Tongue (tissue), 3 donors: ENCODE measurements at places on chromosomes 5 and 9.
A peak's percentile ranks its signal among the peaks of the same experiment; 100 is the strongest.

GRCh38 chr5:3041001-3041400 lies 289.5 kb upstream of the IRX2 start:
- DNase-seq = peak; percentile 6

GRCh38 chr5:89342106-89342876 lies 459.3 kb upstream of the MEF2C start:
- peak; percentile 34 for DNase-seq

- no peak for DNase-seq
Measured at GRCh38 chr5:146921225-146921624, 42.7 kb upstream of the PPP2R2B start.

DNA sequence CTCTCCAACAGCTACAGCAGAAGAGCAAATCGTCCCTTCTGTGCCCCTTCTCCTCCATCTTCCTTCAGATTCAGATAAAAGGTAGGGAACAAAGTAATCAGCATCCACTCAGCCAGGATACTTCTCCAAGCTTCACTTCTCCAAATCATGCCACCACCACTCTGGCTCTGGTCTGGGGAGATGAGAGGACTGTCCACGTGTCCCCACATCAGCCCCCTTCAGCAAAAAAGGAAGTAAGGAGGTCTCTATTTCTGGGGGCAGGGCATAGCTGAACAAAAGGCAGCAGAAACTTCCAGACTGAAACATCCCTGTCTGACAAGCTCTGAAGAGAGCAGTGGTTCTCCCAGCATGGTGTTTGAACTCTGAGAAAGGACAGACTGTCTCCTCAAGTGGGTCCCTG lies 116.9 kb downstream of the C5orf15 start:
- no peak for DNase-seq

GRCh38 chr5:146218168-146218567 lies 14.8 kb downstream of the RBM27 start:
- no peak for DNase-seq

DNA sequence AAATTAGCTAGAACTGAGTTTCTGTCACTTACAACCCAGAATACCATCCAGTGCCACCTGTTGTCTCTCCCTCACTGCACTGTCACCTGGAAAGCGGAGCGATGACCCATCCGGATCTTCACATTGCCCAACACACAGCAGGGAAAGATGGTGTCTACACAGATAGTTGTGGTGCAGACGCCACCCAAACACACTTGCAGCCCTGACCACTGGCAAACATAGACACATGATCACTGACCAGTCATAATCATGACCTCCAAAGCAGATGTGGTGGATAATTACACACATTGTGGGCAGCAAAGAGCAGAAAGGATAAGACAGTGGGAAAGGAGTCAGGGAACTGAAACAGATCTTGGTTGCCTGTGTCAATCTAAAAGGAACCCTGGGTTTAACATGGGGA lies 64.7 kb downstream of the GABBR2 start:
- no peak for DNase-seq

DNA sequence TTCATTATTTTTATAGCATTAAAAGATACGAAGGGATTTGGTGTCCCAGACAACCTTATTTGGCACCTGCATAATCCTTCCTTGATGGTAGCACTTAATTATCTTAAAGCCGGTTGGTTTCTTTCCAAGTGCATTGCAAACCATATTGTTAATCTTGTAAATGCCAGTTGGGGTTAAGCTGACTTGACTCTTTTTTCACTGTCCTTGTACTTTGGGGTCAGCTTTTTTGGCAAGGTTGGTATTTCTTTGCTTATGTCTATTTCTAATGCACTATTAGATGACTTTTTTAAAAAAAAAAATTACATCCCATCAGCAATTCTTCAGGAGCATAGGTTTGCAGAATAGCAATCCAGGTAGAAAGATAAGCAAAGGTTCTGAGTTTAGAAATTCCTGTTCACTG lies 466.8 kb upstream of the TLE4 start:
- no peak for DNase-seq

DNA sequence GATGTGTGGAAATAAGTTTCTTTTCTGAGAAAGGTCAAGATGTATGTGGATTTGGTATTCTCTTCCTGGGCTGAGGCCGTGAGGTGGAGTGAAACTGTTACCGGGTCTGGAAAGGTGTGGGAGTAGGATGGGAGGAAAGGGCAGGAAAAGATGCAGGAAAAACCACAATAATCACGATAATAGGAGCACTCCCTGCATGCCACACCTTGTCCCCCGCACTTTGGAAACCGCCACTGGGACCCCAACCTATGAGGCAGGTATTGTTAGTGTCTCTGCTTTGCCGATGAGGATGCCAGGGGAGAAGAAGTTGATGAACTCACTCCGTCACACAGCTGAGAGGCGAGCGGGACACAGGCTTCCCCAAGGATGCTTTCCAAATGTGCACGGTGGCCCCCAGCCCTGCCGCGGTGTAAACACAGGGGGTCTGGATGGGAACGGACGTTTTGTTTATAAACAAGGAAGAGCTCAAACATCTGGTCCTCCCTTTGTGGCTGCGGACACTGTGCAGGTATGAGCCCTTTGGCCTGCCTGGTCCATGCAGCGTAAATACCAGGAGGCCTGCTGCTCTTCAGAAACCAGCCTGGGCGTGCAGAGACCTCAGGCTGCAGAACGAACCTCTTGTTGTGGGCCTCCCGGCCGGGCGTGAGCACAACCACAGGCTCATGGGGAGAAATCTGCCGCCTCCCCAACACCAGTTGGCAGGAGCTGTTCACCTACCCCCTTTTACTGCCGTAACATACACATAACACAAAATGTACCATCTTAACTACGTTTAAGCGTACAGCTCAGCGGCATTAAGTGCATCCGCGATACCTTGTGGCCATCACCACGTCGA lies 126.7 kb downstream of the COL23A1 start:
- peak; percentile 55 for DNase-seq

DNA sequence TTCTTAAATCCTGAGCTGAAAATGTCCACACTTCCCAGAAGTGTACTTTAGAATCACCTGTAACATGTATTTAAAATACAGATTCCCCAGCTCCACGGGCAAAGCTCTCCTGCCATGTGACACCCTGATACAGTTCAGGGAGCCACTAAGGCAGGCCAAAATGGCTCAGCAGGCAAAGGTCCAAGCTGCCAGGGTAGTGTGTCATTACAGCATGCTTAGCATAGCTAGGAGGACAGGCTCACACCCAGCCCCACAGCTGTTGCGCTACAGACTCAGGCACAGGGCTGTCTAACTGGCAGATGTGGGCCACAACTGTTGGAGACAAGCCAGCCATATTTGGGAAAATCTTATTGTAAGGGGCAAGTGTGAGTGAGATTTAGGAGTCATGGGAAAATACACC lies 73.0 kb downstream of the C9orf85 start:
- DNase-seq = peak; percentile 89

DNA sequence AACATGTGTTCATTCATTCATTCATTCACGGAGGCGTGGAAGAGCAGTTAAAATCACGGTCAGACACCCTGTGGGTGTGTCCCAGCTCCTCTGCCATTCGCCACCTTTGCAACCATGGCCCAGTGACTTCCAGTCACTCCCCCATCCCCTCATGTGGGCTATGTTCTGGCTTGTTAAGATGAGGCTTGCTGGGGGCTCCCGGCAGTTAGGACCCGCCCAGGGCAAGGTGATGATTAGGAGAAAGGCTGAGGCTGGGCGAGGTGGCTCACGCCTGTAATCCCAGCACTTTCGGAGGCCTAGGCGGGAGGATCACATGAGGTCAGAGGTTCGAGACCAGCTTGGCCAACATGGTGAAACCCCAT lies 24.9 kb upstream of the PTGES start:
- no peak for DNase-seq

GRCh38 chr9:126984969-126985368 lies 70.4 kb downstream of the RALGPS1 start:
- peak; percentile 35 for DNase-seq

- DNase-seq = no peak
Measured at GRCh38 chr5:91059409-91059808, 323.7 kb downstream of the ARRDC3 start.

- DNase-seq = peak; percentile 67
Measured at GRCh38 chr9:95966306-95966705, 90.8 kb downstream of the ERCC6L2 start.

- peak; percentile 83 for DNase-seq
Measured at GRCh38 chr5:137954131-137954879, 65.0 kb downstream of the PKD2L2 start.

- DNase-seq = no peak
Measured at GRCh38 chr9:77386187-77386586, 208.9 kb downstream of the VPS13A start.

DNA sequence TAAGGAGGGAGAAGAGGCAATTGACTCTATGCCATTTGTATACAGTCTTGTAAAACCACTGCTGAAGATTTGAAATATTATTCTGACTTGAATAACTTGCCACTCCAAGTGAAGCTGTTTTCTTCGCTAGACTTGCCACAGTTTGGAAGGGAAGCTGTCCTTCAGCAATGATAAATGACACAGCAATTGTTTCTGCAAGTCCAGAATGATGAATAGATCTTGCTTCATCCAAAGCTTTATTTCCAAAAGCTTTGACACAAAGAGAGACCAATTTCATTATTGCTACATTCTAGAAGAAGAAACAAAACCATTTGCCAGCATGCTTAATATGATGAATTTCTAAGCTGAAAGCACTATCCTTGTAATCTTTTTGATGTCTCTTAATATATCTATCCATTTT lies 73.7 kb downstream of the ZNF366 start:
- no peak for DNase-seq

GRCh38 chr5:31942546-31942945 lies 231.6 kb downstream of the GOLPH3 start:
- DNase-seq = no peak

- no peak for DNase-seq
Measured at GRCh38 chr9:87686520-87687090, 39.3 kb upstream of the CTSL start.

GRCh38 chr5:131747180-131748105 lies 49.4 kb downstream of the FNIP1 start:
- no peak for DNase-seq

DNA sequence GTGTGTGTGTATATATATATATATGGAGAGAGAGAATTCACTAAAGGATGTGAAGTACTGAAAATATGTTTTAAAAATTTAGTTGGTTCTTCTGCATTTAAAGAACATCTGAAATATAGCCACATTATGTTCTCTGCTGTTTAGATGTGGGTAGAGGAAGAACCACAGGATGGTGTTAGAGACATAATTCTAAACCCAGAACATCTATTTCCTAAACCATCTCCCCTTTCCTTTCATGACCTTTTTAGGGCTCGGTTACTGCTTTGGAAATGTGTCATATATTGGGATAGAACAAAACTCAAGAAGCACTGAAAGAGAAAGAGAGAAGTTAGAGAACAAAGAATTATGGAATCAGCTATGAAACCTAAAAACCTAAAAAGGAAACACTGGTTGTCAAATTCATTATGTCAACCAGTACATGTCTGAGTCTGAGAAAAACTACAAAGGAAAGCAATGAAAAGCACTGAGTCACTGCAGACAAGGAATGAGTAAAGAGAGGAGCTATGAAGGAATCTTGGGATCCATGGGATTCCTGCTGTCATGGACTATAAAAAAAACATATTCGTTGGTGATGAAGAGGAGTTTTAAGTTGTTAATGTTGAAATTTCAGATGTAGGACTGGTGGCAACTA lies 28.4 kb downstream of the SLC12A2 start:
- no peak for DNase-seq

GRCh38 chr5:126938466-126938865 lies 91.9 kb downstream of the MARCHF3 start:
- no peak for DNase-seq

DNA sequence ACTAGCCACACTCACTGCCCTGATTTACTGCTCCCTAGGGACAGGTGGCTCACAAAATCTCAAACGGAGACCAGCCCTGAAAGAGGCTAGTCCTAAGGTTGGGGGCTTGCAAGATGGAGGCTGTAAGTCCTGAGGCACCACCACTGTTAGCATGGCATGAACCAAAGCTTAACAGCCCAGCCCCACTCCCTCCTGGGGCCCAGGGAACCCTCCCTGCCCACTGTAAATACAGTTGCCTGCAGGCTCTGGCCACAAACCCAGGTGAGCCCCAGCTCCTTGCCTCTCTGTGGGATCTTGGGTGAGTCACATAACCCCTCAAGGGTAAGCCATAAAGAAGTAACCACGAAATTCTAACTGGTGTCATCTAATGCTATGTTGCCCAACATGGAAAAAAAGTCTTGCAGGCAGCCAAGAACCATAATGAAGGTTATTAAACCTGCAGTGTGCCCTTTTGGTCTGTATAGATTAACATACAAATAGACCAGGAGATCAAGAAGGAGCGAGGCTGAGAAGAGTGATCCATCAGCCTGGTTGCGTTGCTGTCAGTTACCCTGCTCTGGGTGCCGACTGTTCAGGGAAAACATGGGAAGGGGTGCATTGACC lies 1.7 kb upstream of the POMT1 start:
- DNase-seq = no peak

GRCh38 chr9:70045452-70045851 lies 1.8 kb downstream of the MAMDC2 start:
- no peak for DNase-seq

- DNase-seq = peak; percentile 68
Measured at GRCh38 chr5:17359451-17360011, 138.5 kb upstream of the TAF11L2 start.

DNA sequence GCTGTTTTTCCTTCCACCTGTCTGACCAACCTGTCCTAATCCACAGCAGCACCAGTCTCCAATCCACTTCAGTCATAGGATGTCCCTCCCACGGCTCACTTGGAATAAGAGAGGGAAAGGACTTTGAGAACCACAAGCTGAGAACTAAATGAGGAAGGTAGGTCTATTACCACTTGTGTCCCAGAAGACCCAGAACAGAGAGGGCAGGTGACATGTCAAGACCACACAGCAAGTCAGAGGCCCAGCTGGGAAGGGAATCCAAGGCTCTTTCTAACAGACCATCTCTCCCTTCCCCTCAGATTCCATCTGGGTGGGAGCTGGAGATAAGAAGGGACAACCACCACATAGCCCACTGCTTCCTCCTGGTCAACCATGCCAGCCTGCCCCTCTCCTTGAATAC lies 14.6 kb downstream of the ANXA6 start:
- DNase-seq = no peak

- no peak for DNase-seq
Measured at GRCh38 chr9:26263478-26263877, 585.2 kb upstream of the TUSC1 start.

GRCh38 chr5:126394211-126394788 lies 28.9 kb upstream of the GRAMD2B start:
- DNase-seq = no peak

DNA sequence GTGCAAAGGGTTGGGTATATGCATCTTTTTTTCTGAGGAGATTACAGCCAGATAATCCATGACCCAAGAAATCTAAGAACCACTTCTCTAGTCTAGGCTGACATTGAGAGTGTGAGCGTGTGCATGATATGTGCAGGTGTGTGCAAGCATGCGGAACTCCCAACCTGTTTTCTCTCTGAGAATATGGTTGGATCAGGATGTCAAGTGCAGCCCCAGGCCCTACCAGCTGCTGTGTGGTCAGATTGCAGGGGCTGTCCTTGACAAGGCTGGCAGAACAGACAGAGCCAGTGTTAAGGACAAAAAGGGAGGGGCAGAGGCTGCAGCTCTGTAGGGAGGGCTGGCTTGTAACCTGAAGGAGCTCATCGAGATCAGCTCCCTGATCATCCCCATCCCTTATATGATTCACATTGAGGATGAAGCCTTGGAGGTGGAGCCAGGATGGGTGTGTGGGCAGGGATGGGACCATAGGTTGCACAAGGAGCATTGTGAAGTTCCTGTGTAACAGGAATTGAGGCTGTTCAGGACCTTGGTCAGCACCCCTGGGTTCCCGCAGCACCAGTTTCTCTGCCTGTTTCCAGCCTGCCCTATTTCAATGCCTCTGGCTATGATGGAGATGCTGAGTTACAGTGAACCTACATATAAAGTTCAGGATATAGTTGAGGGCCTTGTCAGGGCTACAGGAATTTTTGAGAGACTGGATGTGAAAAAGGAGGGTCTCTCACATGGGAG lies 52.6 kb upstream of the ARAP3 start:
- DNase-seq = peak; percentile 73

- DNase-seq = no peak
Measured at GRCh38 chr5:150641006-150641570, 628 bp downstream of the SYNPO start.
